ENCODE measurements at places on chromosomes 7 and 10.
A peak's percentile ranks its signal among the peaks of the same experiment; 100 is the strongest.

- DNase-seq: no peak
Measured at GRCh38 chr7:92824901-92825480, 11.4 kb downstream of the CDK6 start.

DNA sequence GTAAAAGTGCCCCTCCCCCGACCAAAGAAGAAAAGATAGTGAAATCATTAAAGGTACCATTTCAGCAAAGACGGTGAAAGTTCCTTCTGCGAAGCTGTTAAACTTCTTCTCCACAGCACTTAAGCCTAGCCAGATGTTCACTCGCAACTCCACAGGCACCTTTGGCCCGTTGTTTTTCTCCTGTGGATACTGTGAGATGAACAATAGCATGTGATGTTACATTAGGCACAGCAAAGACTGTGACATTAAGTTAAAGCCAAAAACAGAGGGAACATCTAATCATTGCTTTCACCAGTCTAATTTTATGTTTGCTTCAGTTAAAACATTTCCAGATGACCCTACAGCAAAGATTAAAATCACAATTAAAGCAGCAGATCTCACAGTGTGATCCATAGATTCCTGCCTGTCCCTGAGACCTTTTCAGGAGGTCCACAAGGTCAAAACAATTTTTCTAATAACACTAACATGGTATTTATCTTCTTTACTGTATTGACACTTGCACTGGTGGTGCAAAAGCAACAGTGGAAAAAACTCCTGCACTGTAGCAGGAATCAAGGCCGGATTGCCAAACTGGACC, 112.5 kb downstream of the MYOF start:
- no peak for DNase-seq

GRCh38 chr10:77036993-77037734, 600.4 kb downstream of the KCNMA1 start:
- DNase-seq: peak; percentile 42

DNA sequence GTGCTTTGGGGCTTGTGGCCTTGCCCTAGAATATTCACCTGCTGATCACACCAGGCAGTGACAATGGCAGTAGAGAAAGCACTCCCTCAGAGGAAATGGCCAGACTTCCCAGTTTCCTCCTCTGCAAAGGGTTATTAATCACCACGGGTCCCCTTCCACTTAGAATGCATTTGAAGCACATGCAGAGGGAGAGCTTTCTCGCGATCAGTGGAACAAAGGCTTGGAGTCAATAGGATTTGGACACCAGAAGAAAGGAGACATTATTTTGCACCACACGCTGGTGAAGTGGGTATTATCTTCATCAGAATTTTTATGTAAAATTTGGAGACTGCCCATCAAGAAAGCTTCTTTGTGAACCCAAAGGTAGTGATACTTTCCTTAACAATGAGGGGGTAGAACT, 35.4 kb upstream of the INHBA start:
- DNase-seq: no peak

DNA sequence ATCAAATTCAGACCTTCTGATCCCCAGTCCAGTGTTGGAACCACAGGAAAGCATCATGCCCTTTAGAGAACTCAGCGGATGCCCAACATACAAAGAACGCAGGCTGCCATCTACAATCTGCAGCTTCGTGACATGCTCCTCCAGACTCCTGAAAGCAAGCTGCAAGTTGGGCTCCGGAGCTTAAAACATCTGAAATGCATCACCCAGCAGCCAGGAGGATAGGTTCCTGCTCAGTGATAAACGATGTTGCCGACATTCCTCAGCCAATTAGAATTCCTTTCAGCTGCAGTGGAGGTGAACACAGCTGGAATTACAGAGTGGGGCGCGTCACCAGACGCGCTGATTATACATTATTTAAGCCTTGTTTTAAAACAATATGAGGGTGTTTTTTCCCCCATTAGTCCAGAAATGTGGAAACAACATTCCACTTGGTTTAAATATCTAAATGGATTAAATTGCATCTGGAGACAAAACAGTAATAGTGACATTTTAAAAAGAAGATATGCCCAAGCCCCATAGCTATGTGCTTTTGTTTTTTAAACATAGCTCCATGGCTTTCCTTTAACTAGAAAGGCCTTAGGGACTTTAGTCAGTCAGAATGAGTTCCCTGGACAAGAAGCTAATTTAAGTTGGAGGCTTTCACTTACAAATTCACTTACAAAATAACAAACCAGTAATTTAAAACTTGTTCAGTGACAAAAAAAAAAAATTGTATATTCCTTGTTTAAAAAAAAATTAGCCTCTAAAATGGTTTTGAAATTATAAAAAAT, 6.3 kb downstream of the SMURF1 start:
- peak; percentile 52 for DNase-seq

DNA sequence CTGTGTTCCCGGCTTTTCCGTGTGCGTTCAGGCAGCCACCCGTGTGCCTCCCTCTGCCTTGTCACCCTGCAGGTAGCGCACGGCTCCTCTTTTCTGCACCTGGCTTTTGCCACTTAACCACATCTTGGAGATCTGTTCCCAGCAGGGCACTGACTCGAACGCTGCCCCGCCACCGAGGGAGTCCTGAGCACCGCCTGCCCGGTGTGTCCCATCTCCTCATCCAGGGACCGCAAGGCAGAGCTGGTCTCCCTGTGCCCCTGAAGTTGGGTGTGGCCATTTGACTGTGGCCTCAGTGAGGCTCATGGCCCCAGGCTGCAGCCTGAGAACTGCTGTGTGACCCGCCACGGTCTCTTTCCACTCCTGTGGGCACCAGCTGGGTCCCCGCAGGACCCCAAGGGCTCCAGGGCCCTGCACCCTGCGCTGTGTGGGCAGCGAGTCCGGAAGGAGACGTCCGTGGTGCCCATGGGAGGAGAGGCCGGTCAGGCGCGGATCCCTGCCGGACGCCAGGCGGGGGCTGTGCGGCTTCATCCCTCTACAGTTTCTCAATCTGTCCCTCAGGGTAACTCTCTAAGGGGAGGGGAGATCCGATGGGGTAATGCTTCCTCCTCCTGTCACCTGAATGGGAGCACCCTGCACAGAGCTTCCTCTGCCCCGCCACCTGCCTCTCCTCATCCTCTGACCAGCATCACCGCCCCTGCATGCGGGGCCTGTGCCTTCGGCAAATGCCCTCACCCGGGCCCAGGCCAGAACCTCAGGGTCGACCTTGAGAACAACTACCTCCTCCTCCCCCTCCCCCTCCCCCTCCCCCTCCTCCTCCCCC, 1.8 kb upstream of the INTS1 start:
- DNase-seq: no peak

DNA sequence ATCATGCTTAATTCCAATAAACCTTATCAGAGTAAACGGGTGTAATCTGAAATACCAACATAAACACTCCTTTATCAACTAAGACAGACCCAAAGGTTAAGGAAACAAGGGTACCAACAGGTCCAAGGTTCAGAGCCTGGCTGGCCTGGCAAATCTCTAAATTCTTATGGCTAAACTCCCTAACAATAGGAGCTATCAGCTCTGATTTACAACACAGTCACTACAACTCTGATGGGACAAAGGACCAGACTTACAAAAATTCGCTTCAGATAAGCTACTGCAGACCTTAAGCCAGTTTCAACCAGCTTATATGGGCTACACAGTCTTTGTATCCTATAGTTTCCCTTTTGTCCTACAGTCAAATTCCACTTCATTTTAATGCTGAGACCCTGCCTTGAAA, 381.9 kb downstream of the ZWINT start:
- DNase-seq: peak; percentile 15

- no peak for DNase-seq
Measured at GRCh38 chr7:134442441-134443220, 16.3 kb downstream of the AKR1B1 start.

DNA sequence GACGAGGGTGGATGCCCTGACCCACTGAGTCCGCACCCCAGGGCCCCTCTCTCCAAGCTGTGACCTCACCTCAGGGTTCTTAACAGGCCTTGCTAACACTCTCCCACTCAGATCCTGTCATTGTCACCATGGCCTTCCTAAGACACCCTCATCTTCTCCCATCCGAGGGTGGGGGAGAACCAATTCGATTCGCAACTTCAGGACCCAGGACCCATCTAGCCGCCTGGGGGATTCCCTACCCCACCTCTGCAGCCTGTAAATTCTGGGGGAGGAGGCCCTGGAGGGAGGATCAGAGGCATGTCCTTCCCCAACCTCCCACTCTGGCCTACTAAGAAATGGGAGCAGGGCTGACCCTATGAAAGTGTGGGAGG, 17.4 kb downstream of the TRIM8 start:
- DNase-seq: no peak

DNA sequence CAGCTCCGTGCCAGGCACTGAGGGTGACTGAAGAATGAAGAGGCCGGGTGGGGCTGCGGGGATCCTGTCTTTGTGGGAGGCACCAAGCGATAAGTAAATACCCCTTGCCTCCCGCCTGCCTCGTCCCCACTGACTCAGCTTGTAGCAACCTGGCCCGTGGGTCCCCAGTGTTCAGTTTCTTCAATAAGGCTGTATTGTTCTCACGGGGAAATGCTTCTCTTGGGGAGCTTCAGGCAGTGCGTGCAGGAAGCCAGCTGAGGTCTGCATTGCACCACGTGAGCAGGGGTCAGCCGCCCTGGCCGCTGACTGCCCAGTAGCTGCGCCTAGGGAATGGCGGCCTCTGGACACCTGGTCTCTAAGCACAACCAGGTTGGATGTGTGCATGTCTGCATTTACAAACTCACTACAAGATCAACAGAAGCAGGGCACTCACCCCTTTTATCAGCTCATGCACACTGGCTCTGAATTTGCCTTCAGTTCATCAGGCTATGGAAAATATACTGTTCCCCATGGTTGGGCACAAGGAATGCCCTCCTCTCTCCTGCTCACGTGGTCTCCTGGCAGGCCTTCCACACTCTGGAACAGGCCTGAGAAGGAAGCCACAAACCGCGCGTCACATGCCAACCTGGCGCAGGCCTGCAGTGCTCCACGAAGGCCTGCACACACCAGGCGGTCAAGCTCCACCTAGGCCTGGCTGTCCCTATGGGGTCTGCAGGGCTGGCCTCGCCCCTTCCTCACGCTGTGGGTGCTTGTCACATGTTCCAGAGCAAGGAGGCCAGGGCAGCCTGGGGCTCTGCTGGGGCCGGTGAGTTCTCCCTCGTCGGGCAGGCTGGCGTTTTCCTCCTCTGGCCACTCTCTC, 135.7 kb upstream of the RNF32 start:
- no peak for DNase-seq

DNA sequence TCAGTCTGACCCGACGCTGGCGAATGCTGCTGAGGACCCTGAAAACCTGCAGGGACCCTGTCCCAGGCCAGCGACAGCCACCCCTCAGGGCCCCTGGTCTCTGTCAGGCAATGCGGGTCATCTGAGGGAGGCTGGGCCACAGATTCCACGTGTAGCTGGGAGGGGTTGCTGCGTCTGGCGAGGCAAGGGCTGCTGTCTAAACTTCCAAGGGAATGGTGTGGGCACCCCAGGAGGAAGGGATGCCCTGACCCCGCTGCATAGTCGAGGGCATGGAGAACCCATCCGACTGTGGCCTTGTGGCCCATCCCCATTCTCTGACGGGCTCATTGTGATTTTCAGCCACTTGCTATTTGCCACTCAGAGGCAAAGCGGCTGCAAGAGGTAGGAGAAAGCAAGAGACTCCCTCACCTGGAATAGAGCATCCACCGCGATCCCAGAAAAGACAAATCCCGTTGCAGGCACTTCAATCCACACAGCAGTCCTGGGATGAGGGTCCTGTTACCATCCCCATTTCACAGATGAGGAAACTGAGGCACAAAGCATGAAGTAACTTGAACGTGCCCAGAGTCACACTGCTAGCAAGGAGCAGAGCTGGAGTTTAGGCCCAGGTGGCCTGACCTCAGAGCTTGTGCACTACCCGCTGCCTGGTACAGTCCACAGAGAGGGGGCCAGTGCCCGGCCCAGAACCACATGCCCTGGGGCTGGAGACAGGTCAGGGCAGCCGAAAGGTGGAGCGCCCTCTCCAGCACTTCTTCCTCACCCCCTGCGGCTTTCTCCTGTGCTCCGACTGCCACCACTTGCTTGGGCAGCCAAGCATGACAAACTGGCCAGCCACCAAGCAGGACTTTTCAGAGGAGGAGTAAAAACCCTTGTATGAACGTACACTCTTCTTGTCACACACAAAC, 163.8 kb upstream of the KLF14 start:
- no peak for DNase-seq

DNA sequence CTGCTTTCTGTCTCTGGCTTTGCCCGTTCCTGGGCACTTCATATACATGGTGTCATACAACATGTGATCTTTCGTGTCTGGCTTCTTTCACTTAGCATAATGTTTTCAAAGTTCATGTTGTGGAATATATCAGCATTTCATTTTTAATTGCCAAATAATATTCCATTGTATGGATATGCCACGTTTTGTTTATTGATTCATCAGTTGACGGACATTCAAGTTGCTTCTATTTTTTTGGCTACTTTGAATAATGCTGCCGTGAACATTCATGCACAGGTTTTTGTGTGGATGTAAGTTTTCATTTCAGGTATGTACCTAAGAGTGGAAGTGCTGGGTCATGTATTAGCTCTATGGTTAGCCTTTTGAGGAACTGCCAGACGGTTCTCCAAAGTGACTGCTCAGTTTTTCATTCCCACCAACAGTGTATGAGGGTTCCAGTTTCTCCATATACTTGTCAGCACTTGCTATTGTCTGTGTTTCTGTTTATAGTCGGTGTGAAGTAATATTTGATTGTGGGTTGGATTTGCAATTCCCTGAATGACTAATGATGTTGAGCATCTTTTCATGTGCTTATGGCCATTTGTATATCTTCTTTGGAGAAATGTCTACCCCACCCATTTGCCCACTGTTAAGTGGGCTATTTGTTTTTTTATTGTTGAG, 401.4 kb upstream of the GALNT17 start:
- no peak for DNase-seq

- no peak for DNase-seq
Measured at GRCh38 chr10:921471-922414, 9.8 kb downstream of the LARP4B start.

DNA sequence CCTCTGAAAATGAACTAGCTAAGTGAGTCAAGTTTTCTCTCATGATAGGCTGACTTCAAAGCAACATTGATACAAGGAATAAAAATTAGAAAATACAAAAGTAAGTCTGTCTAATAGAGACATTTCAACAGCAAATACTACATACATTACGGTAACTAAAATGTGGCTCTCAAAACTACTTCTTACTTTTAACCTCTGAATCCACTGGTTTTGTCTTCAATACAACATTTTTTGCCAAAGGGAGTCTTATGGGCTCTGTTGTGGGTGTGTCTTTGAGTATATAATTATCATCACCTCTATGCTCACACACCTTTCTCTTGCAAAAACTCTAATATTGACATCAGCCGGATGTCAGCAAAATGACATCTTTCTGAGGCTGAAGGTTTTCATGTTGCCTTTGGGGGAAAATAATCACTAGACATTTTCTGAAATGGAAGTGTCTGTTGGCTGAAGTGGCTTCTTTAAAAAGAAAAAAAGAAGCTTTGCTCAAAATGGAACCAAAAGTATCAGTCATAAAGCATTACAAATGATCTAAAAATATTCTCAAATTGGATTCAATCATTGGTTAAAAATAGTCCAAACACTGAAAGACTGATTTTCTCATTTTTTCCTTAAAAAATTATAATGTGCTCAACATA, 41.8 kb upstream of the FAM133B start:
- DNase-seq: no peak

GRCh38 chr10:27359792-27360355, 119.3 kb upstream of the ACBD5 start:
- no peak for DNase-seq

GRCh38 chr10:104680467-104681401, 39.6 kb downstream of the SORCS3 start:
- DNase-seq: peak; percentile 61

- DNase-seq: no peak
Measured at GRCh38 chr10:22341190-22341925, 3.9 kb upstream of the SPAG6 start.

GRCh38 chr10:61708846-61709245, 46.1 kb downstream of the CABCOCO1 start:
- no peak for DNase-seq

GRCh38 chr7:80508440-80508839, 3.4 kb downstream of the GNAT3 start:
- DNase-seq: no peak

Measured in WTC11 (cell line).